ENCODE measurements at places on chromosomes 1 and 21.

DNA sequence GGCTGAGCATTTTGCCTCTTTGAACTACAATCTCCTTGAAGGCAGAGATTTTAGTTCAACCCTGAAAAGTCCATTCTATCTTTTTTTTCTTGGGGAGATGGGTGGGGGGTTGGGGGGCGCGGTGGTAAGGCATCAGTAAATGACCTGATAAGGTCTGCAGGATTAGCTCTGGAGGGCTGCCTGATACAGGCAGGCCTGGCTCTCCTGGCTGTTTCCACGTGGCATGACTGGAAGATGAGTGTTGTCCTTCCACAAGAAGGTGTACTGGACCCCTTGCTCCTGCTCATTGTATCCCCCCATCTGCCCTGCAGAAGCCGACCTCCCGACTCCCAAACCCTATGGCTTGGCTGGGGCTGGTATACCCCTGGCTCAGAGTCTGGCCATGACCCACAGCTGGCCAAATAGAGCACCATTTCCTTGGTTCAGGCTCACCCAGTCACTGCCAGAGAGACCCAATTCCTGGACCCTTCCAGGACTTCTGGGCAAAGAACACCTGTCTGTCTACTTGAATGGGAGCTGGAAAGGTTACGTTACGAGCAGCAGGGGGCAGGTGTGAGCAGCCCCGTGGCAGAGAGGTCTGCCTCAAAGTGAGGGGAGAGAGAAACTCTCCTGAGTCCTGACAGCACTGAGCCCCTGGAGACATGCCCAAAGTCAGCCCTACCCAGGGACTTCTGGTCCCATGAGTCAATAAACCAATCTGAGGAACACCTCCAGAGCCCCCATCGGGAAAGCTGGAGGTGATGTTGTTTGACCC is 17.0 kb downstream of the DHRS3 start:
- DNase-seq, result no peak

DNA sequence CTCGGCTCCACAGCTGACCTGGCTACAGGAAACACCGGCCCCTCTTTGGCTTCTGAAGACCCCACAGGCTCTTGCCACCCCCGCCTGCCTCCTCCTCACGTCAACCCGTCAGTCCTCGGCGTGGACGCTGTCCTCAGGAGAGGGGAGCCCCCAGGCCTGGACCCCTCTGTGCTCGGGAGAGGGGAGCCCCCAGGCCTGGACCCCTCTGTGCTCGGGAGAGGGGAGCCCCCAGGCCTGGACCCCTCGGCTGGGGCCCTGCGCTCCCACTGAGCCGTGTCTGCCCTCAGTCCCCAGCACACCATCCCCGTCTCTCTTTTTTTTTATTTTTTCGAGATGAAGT is 26.0 kb upstream of the C1orf159 start:
- no peak for DNase-seq

DNA sequence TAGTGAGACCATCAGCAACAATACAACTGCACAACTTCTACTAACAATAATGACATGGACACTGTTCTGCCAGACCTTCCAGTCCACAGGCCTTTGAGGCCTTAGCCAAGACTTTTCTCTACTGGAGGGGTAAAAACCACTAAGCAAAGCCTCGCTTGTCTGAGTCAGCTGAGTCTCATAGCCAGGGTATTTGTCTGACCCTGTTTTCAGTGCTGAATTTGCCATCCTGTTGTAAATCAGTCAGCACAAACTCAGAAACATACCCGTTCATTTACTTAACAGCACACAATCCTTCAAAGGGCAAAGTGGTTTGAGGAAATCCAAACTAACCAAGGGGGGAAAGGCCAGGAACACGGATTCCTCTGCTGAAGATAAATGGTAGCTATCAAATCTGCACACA is 537.8 kb downstream of the SMYD3 start:
- no peak for DNase-seq

GRCh38 chr1:113136476-113136875 is 63.5 kb downstream of the LRIG2 start:
- DNase-seq, result no peak

DNA sequence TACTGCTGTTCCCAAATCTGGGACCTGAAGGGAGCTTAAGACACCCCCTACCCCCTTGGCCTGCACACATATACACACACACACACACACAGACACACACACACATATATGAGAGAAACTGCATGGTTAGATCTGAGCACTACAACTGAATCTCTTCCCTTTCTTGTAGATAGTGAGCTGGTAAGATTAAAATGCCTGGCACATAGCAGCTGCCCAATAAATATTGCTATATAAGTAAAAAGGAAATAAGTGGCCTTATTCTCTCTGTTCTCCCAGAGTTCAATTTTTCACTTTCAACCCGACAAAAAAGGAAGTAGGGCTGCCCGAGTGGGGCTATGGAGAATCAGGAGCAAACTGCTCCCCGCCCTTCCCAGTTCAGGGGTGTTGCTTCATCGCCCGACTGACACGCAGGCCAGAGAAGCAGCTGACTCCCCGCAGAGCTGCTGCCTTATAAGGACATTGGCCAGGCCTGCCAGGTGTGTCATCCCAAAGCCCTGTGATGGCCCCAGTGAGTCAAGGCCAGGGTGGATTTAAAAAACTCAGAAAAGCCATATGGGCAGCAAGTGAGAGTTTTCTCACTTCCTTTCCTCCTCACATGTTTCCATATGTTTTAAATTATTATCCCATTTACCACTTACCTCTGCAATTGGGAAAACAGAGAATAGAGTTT is 106.5 kb upstream of the SLC44A3 start:
- DNase-seq, result no peak

- DNase-seq, result no peak
Measured at GRCh38 chr1:94993931-94994645, 67.2 kb upstream of the CNN3 start.

GRCh38 chr1:8374812-8375211 is 56.9 kb downstream of the SLC45A1 start:
- no peak for DNase-seq

GRCh38 chr1:22808676-22809483 is 98.2 kb downstream of the EPHB2 start:
- DNase-seq, result peak; percentile 30

- DNase-seq, result no peak
Measured at GRCh38 chr1:91655912-91656449, 155.3 kb downstream of the CDC7 start.

DNA sequence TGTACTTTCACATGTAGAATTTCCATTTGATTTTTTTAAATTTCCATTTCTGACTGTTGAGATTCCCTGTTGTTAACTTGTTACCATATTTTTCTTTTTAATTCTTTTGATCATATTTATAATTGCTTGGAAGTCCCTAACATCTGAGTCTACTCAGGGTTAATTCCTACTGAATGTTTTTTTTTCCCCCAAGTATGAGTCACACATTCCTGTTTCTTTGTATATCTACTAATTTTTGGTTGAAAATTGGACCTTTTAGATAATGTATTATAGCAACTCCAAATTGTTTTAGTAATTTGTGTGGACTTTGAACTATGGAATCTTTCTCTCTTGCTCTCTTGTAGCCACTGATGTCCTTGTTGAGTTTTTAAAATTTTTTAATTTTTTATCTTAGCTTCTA is 54.6 kb downstream of the STXBP3 start:
- DNase-seq, result no peak

DNA sequence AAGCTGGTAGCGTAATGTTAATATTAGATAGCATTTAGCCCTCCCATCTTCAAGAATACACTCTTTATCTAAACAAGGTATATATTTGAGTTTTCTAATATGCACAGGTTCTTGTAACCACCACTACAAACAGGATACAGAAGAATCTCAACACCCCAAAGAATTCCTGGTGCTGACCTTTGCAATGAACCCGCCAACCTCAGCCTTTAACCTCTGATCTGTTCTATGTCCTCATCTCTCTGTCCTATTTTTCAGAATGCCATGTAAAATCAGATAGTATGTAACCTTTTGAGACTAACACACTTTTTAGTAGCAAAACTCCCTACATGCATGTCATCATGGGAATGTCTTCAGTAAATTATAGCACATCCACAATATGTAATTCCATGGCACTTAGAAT is 71.1 kb downstream of the LRRC8C start:
- DNase-seq, result no peak

- no peak for DNase-seq
Measured at GRCh38 chr1:101653482-101653946, 343.2 kb downstream of the OLFM3 start.

- no peak for DNase-seq
Measured at GRCh38 chr1:25593861-25594260, 22.7 kb upstream of the MAN1C1 start.

DNA sequence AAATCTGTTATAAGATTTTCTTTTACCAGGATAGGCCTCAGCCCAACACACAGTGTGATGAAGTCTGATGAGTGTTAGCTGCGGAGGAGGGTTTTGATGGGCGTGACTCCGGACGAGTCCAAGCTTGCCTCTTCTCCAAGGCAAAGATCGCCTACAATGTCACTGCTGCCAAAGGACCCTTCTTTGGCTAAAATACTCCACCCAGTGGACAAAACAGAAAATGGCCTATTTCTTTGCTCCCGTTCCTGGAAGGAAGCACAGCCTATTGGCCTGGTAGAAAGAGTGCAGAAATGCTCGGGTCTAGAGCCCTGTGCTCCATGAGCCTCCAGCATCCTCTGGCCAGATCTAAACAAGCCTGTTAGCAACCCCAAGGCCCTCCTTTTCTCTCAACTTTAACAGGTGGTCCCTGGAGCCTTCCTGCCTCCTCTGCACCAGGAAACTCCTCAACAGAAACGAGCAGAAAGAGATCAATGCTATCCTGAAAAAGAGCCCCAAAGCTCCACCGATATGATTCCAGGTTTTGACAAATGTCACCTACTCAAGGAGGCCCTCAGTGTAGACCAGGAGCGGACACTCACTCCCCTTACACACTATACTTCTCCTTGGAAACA is 3.4 kb upstream of the CASQ2 start:
- DNase-seq, result no peak

DNA sequence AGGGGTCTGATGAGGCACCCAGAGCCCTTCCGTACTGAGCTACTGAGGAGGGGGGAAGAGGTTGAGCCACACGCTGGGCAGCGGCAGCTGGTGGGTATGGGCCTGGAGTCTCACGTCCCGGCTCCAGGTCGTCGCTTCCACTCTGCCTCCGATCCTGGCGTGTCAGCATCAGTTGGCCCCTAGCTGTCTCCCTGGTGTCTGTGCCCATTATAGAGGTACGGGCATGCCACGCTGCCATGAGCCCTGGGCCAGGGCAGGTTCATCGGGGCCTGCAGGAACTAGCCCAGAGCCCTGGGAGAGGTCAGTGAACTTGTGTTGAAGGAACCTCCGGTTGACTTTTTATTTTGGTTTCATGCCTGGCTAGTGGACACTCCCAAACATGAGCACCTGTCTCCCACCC is 18.2 kb downstream of the COQ8A start:
- no peak for DNase-seq

DNA sequence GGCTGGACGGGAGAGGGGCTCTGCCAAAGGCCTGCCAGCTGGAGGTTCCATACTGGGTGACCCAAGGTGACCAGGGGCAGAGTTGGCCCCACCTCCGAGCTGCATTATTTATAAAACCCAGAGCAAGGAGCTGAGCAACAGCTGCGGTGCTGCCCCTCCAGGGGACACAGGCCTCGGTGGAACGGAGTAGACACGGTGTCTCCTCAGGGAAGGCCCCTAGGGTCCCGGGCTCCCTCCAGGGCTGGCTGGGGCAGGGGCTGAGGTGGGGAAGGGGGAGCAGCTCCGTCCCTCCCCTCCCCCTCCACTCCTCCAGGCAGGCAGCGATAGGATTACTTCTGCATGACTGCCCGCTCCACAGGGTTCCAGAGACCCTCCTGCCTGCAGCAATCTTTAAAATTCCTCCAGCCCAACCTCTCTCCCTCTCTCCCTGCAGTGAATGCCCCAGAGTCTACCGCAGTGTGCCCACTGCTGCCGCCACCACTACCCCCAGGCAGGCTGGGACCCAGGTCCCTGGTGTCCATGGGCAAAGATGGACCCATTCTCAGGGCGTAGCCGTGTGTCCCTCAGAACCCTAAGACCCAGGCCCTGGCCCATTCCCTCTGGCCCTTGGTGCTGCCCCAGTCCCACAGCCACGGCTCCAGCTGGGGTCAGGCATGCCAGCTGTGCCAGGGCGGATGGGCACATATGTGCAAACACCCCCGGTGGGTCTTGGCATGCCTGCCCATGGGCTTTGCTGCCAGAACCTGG is 10.8 kb downstream of the AHDC1 start:
- no peak for DNase-seq

GRCh38 chr1:6800745-6801144 is 15.5 kb downstream of the CAMTA1 start:
- DNase-seq, result no peak

DNA sequence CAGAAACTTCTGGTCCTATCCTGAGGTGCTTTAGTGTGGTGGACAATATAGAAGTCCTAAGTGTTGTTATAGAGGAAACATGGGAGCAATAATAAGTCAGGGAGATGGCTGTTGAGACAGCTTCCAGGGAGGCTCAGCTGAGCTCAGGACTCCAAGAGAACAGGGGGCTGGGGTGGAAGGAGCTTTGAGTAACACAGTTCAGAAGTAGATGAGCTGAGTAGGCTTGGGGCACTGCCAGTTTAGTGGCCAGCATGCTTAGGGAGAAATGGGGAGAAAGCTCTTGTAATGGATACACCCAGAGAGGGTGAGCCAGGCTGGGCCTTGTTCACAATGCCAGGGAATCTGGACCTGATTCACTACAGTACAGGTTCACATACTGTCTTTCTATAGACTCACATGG is 201.6 kb downstream of the DAB1 start:
- no peak for DNase-seq
